A549 treated with Hydrocortisone at 1 μM for 4 hours (cell line): ENCODE measurements at places on chromosomes 2 and 18. TPM values are rescaled to one million over a fixed set of nuclear protein-coding genes. Genes with fewer than 3 reads are reported as not detected.

ANKRD30B gene
- total RNA-seq: not detected in 5 replicates

SH2D6 gene
- total RNA-seq: 0.26 to 1.3 TPM (median 0.81 TPM) in 5 replicates

POTEF gene
- not detected in 5 replicates for total RNA-seq

DPYSL5 gene
- 3.8 to 6.2 TPM (median 5.2 TPM) in 5 replicates for total RNA-seq

SESTD1 gene
- 16.5 to 29.7 TPM (median 25.9 TPM) in 5 replicates for total RNA-seq

STARD6 gene
- total RNA-seq: 0.20 TPM in 1 of 5 replicates, not detected in the others

COL4A3 gene
- 0.41 to 1.3 TPM (median 1.0 TPM) in 5 replicates for total RNA-seq

IL36A gene
- total RNA-seq: not detected in 5 replicates

FSIP2 gene
- total RNA-seq: 0.02 TPM in 1 of 5 replicates, not detected in the others

FKBP7 gene
- total RNA-seq: 8.7 to 12.3 TPM (median 11.1 TPM) in 5 replicates

SPTBN1 gene
- 114 to 171 TPM (median 133 TPM) in 5 replicates for total RNA-seq

RAMP1 gene
- 0.15 TPM in 1 of 5 replicates, not detected in the others for total RNA-seq

RNF125 gene
- total RNA-seq: 0.21 to 0.32 TPM (median 0.23 TPM) in 5 replicates

FOXI3 gene
- 0.05 to 0.09 TPM (median 0.05 TPM) in 4 of 5 replicates, not detected in the other for total RNA-seq

TSPYL6 gene
- not detected in 5 replicates for total RNA-seq

RFTN2 gene
- total RNA-seq: 0.02 TPM in 1 of 5 replicates, not detected in the others

OTOS gene
- total RNA-seq: not detected in 5 replicates

PARD3B gene
- 0.61 to 1.5 TPM (median 0.94 TPM) in 5 replicates for total RNA-seq

CREB1 gene
- total RNA-seq: 18.2 to 27.3 TPM (median 20.6 TPM) in 5 replicates

SKOR2 gene
- total RNA-seq: not detected in 5 replicates

FIGN gene
- 1.7 to 2.7 TPM (median 2.0 TPM) in 5 replicates for total RNA-seq

MTCL1 gene
- total RNA-seq: 47.6 to 59.3 TPM (median 56.0 TPM) in 5 replicates

ZNF512 gene
- total RNA-seq: 16.5 to 22.9 TPM (median 18.7 TPM) in 5 replicates

CNTNAP5 gene
- total RNA-seq: not detected in 5 replicates

SMAD4 gene
- total RNA-seq: 40.0 to 59.3 TPM (median 58.0 TPM) in 5 replicates

ATP6V1B1 gene
- 1.9 to 3.6 TPM (median 2.5 TPM) in 5 replicates for total RNA-seq

SLC8A1 gene
- 0.21 to 0.41 TPM (median 0.29 TPM) in 5 replicates for total RNA-seq

TACR1 gene
- 0.03 to 0.21 TPM (median 0.06 TPM) in 5 replicates for total RNA-seq

OTX1 gene
- total RNA-seq: 3.1 to 4.0 TPM (median 3.6 TPM) in 5 replicates

INHBB gene
- total RNA-seq: 23.3 to 28.9 TPM (median 25.9 TPM) in 5 replicates

OXER1 gene
- not detected in 5 replicates for total RNA-seq

LHCGR gene
- not detected in 5 replicates for total RNA-seq

SP140L gene
- total RNA-seq: 2.4 to 4.1 TPM (median 3.2 TPM) in 5 replicates

NIFK gene
- 62.4 to 79.1 TPM (median 65.8 TPM) in 5 replicates for total RNA-seq

WNT6 gene
- 0.14 to 0.40 TPM (median 0.28 TPM) in 5 replicates for total RNA-seq
